ENCODE measurements at places on chromosomes 3 and 15. TPM values are rescaled to one million over a fixed set of nuclear protein-coding genes. Genes with fewer than 3 reads are reported as not detected.

The WDR76 gene
- 5.8 TPM for total RNA-seq

The GP5 gene
- total RNA-seq, result 0.17 TPM

The ABI3BP gene
- total RNA-seq, result 6.2 TPM

The CAMP gene
- total RNA-seq, result not detected

The SPESP1 gene
- 4.6 TPM for total RNA-seq

The SOX14 gene
- not detected for total RNA-seq

The TF gene
- 0.33 TPM for total RNA-seq
